Breast epithelium (tissue), 4 donors: ENCODE measurements at places on chromosomes 3 and 15. TPM values are rescaled to one million over a fixed set of nuclear protein-coding genes. Genes with fewer than 3 reads are reported as not detected.

GRCh38 chr15:61748529-61748928 is 311.7 kb downstream of the VPS13C start:
- H3K4me3 ChIP-seq, result no peak overlapping the region
- H3K27me3 ChIP-seq, result no peaks in the 10 kb centered on the region
- no peak overlapping the region for H3K27ac ChIP-seq
- DNase-seq, result no peak

GRCh38 chr15:31149987-31150386 is 48.5 kb upstream of the TRPM1 start:
- H3K4me1 ChIP-seq, result no peaks in the 10 kb centered on the region
- H3K4me3 ChIP-seq, result no peak overlapping the region
- no peak for DNase-seq
- no peaks in the 10 kb centered on the region for H3K27me3 ChIP-seq

DNA sequence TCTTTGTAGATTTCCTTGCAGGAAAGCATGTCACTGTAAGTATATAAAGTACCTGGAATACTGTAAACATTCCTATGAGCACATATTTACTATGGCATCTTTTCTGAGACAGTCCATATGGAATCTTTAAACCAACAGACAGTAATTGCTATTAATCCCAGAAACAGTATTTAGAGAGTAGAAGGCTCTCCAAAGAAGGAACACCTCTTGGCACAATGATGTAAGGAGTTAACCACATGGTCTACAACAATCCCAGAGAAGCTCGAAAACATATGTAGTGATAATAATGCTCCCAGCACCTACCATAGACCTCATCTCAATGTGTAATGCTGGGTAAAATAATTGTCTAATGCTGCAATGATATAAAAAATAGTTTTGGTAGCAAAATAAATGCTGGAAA is 95.8 kb upstream of the IL12A start:
- no peaks in the 10 kb centered on the region for H3K27me3 ChIP-seq
- DNase-seq, result no peak
- no peaks in the 10 kb centered on the region for H3K4me1 ChIP-seq
- H3K36me3 ChIP-seq, result no peaks in the 10 kb centered on the region
- H3K4me3 ChIP-seq, result no peak overlapping the region

GRCh38 chr3:54706738-54707137 is 221.1 kb downstream of the LRTM1 start:
- no peaks in the 10 kb centered on the region for H3K4me1 ChIP-seq
- no peak overlapping the region for H3K27ac ChIP-seq
- DNase-seq, result no peak
- H3K4me3 ChIP-seq, result no peak overlapping the region
- H3K36me3 ChIP-seq, result no peaks in the 10 kb centered on the region
- H3K27me3 ChIP-seq, result no peaks in the 10 kb centered on the region

Gene LMOD3
- not detected for total RNA-seq
